ENCODE measurements at places on chromosomes 11 and 22. TPM values are rescaled to one million over a fixed set of nuclear protein-coding genes. Genes with fewer than 3 reads are reported as not detected.
A peak's percentile ranks its signal among the peaks of the same experiment; 100 is the strongest.

- H3K4me1 ChIP-seq: no peaks in the 10 kb centered on the region
- no peak for DNase-seq
- no peak overlapping the region for H3K27ac ChIP-seq
These were observed 10.1 kb downstream of the OVOL1 start for GRCh38 chr11:65796726-65797601.

- H3K36me3 ChIP-seq: no peaks in the 10 kb centered on the region
- H3K4me1 ChIP-seq: no peaks in the 10 kb centered on the region
- no peak for DNase-seq
- H3K4me3 ChIP-seq: no peak overlapping the region
- H3K27ac ChIP-seq: no peak overlapping the region
These were observed 51.6 kb downstream of the CYTH4 start for GRCh38 chr22:37333724-37334460.

DNA sequence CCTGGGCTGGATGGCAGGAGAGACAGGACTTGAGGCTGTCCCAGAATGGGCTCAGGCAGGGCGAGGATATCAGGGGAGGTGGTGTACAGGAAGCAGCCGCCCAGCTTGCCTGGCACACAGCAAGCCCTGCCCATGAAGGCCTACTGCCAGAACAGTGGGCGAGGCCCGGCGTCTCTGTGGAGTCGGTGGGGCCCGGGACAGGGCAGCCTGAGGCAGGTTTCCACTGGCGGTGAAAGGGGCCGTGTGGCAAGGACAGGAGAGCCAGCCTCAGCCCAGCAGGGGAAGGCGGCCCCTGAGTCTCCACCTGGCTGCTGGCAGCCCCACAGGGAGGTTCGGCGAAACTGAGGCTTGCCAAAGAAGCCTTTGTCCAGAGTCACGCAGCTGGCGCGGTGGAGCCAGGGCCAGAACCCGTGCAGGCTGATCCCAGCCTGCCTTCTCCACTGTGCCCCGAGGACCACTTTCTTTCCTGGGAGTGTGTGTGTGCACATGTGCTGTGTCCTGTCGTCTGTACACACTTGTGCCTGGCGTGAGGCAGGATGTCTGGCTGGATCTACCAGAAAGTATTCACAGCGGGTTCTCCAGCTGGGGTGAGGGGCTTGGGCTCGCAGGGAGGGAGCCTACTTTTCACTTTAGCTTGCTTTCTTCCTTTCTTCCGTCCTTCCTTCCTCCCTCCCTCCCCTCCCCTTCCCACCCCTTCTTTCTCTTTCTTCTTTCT is 1.2 kb downstream of the TSPO start:
- peak overlapping the region; percentile 57 for H3K27ac ChIP-seq
- H3K4me3 ChIP-seq: peak overlapping the region; percentile 74
- H3K27me3 ChIP-seq: no peaks in the 10 kb centered on the region
- peak; percentile 76 for DNase-seq
- no peaks in the 10 kb centered on the region for H3K4me1 ChIP-seq

Gene PGA5
- total RNA-seq: not detected

Gene PDGFB
- 1.4 TPM for total RNA-seq

- peaks cover 19% of the 10 kb centered on the region for H3K4me1 ChIP-seq
- H3K4me3 ChIP-seq: no peak overlapping the region
- no peaks in the 10 kb centered on the region for H3K27me3 ChIP-seq
These were observed 91.2 kb downstream of the RPS6KA4 start for GRCh38 chr11:64450168-64450560.

Gene OR8D1
- not detected for total RNA-seq

Gene ELFN2
- total RNA-seq: 0.57 TPM

DNA sequence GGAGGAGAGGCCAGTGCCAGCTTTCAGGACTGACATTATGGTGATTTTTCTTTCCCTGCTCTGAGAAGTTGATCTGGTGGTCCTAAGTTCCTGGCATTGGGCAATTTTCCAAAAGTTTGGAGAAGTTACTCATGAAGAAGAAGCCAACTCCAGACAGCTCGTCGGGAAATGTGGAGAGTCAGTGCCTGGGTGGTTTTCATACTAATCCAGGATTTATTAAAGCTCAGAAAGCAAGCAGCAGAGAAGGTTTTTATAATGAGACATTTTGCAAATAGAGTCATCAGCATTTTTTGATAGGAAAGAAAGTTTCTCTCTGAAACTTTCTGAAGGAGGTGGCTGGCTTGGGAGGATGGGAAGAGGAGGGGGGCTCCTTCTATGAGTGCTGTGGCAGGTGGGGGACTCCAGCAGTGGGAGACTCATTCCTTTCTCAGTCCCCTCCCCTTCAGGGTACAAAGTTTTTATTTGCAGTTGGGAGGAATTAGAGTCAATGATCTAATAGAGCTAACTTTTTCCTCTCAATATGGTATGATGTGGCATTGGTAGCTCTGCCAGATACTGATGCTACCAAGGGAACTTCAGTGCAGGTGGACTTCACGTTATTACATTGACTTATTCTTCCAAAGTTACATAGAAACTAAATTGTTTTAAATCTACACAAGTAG is 55.4 kb downstream of the LIF start:
- H3K36me3 ChIP-seq: no peaks in the 10 kb centered on the region
- H3K4me1 ChIP-seq: no peaks in the 10 kb centered on the region
- no peaks in the 10 kb centered on the region for H3K27me3 ChIP-seq
- no peak for DNase-seq

DNA sequence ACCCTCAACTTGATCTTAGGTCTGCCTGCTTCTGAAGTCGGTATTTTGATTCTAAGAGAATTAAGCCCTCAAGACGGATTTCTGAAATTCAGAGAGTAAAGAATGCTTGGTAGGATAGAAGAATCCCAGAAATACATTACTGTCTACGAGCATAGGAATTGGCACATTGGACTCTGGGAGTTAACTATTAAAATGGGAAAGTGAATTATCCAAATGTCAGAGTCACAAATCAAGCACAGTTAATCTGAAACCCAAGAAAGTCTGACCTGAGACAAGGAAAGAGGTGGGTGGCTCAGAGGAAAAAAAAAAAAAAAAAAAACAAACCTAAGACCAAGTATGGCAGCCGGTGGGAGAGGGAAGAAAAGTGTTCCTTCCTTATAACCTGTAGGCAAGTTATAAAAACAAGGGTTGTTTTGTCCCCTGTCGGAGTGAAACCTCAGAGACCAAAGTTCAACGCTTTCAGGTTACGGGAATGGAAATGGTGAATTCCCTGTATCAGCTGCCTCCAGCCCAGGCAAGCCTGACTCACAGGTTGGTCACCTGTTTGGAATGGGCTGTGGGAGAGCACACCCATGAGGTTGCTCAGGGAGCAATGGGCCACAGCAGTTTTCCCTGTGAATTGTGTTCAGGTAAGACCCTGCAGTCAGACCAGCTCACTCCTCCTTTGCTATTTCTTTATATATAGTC is 139.0 kb downstream of the ETS1 start:
- H3K4me1 ChIP-seq: no peaks in the 10 kb centered on the region
- H3K4me3 ChIP-seq: no peak overlapping the region
- no peaks in the 10 kb centered on the region for H3K36me3 ChIP-seq
- peak; percentile 70 for DNase-seq
- peak overlapping the region; percentile 62 for H3K27ac ChIP-seq

Gene RAB3IL1
- 9.1 TPM for total RNA-seq

GRCh38 chr11:60978546-60979380 is 7.3 kb downstream of the CD6 start:
- H3K4me1 ChIP-seq: no peaks in the 10 kb centered on the region
- H3K27ac ChIP-seq: no peak overlapping the region
- no peaks in the 10 kb centered on the region for H3K27me3 ChIP-seq
- H3K4me3 ChIP-seq: no peak overlapping the region

Gene DMC1
- not detected for total RNA-seq

DNA sequence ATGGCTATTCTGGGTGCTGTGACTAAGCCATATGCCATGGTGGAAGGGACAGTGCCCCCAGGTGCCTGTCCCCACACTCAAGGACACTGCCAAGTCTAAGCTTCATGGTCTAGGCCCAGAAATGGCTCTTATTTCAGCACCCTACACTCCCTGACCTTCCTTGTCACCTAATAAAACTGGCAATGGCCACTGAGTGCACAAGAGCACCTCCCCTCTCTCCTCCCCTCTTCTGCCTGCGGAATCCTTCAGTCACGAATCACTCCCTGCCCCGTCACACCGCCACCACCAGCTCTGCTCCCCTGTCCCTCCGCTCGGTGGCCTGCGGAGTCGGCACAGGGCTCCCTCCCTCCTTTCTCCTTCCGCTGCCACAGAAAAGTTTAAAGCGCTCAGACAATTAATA is 19.0 kb upstream of the LMO1 start:
- no peak overlapping the region for H3K27ac ChIP-seq
- no peaks in the 10 kb centered on the region for H3K4me1 ChIP-seq
- no peak overlapping the region for H3K4me3 ChIP-seq
- no peaks in the 10 kb centered on the region for H3K36me3 ChIP-seq

DNA sequence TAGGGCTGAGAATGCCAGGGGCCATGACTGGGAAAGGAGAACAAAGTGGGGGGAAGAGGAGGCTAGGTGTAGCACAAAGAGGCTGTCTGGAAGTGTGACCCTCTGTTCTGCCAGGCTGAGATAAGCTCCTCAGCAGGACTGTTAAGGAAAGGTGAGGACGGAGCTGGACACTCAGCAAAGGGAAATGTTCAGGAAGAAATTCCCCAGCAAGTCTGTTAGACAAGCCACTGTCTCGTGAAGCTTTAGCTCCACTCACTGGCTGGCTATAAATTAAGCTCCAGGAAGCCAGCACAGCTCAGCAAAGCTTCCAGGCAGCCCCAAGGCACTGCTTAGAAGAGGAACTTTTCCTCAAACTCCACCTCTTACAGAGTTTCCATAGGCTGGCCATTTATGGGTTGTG is 181.2 kb upstream of the API5 start:
- no peaks in the 10 kb centered on the region for H3K36me3 ChIP-seq
- no peak overlapping the region for H3K27ac ChIP-seq
- no peaks in the 10 kb centered on the region for H3K4me1 ChIP-seq
- H3K27me3 ChIP-seq: no peaks in the 10 kb centered on the region
- no peak overlapping the region for H3K4me3 ChIP-seq
- no peak for DNase-seq

DNA sequence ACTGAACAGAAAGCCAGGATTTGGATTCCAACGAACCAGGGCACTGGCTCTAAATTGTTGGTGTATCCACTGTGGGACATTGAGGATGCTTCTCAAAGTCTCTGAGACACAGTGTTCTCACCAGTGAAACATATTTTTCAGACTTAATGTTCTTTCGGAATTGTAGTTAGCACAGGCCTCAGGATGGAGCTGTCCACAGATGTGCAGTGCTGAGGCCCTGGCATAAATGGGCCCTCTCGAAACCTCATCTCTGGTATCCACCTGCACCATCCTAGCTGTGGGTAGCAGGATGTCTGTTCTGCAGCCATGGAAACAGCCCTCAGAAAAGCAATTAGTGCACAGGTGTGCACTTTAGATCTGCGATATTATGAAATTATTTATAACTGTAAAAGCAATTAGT is 656.8 kb downstream of the TBC1D22A start:
- H3K36me3 ChIP-seq: no peaks in the 10 kb centered on the region
- H3K4me1 ChIP-seq: no peaks in the 10 kb centered on the region
- no peak overlapping the region for H3K27ac ChIP-seq
- DNase-seq: no peak
- no peaks in the 10 kb centered on the region for H3K27me3 ChIP-seq
- no peak overlapping the region for H3K4me3 ChIP-seq

Gene ALKBH3
- 18.0 TPM for total RNA-seq

DNA sequence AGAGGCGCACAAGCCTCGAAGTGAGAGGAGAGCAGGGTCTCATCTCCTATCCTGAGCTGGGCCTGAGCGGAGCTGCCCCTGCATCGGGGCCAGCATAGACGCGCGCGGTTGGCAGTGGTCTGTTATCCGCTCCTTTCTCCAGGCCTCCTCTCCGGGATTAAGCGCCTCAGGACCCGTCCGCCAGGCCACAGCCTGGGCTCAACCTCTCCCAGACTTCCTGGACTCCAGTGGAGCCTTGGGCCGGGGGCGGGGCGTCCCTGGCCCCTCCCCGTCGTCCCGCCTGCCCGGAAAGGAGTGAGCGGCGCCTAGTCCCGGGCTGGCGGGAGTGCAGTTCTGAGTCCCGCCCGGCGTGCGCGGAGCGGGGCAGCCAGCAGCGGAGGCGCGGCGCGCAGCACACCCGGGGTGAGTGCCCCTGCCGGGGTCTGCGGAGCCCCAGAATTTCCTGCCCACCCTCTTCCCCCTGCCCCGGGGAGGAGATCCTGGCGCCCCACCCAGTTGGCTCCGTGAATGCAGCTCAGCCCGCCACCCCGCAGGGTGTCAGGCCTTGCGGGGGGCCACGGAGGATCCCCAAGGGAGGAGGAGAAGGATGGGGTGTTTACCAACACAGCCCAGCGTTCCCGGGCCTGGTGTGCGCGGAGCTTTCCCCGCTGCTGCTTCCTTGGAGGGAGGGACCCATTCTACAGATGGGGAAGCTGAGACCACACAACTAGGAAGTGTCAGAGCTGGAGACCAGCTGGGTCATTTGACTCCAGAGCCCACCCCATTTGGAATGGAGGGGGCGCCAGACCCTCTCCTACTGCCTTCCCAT is at the start of gene TCIRG1:
TCIRG1 (plus strand) TSS at position 308 of the 808 bp plus-strand sequence. CDS start 2,247 bp downstream, outside the sequence.
- peak; percentile 93 for DNase-seq
- peak within 1 kb of the TSS; percentile 73 for H3K4me3 ChIP-seq
- peak within 1 kb of the TSS; percentile 94 for H3K27ac ChIP-seq
- no peaks in the 10 kb centered on the region for H3K27me3 ChIP-seq
- H3K36me3 ChIP-seq: peaks cover 3% of the 10 kb centered on the region

GRCh38 chr22:45865561-45866125 is 111.3 kb downstream of the WNT7B start:
- no peaks in the 10 kb centered on the region for H3K27me3 ChIP-seq
- H3K4me3 ChIP-seq: no peak overlapping the region
- H3K27ac ChIP-seq: no peak overlapping the region
- no peaks in the 10 kb centered on the region for H3K4me1 ChIP-seq
- H3K36me3 ChIP-seq: no peaks in the 10 kb centered on the region

Gene SMC1B
- not detected for total RNA-seq

Gene APOA1
- 5,429 TPM for total RNA-seq

- no peak overlapping the region for H3K4me3 ChIP-seq
- no peaks in the 10 kb centered on the region for H3K27me3 ChIP-seq
- no peaks in the 10 kb centered on the region for H3K36me3 ChIP-seq
- no peaks in the 10 kb centered on the region for H3K4me1 ChIP-seq
These were observed 434.4 kb downstream of the METTL15 start for GRCh38 chr11:28542561-28542960.

- DNase-seq: no peak
- H3K4me3 ChIP-seq: no peak overlapping the region
- H3K27me3 ChIP-seq: no peaks in the 10 kb centered on the region
- no peak overlapping the region for H3K27ac ChIP-seq
- peaks cover 61% of the 10 kb centered on the region for H3K4me1 ChIP-seq
- H3K36me3 ChIP-seq: no peaks in the 10 kb centered on the region
These were observed 21.0 kb downstream of the RPL3 start for GRCh38 chr22:39298241-39298987.

Gene ZNF215
- total RNA-seq: 1.3 TPM

Measured in right lobe of liver (tissue), 6 donors.